ENCODE measurements at places on chromosomes 7 and 10.

- no peak for DNase-seq
Observed at GRCh38 chr7:1844951-1845390, 174.9 kb downstream of the ELFN1 start.

DNA sequence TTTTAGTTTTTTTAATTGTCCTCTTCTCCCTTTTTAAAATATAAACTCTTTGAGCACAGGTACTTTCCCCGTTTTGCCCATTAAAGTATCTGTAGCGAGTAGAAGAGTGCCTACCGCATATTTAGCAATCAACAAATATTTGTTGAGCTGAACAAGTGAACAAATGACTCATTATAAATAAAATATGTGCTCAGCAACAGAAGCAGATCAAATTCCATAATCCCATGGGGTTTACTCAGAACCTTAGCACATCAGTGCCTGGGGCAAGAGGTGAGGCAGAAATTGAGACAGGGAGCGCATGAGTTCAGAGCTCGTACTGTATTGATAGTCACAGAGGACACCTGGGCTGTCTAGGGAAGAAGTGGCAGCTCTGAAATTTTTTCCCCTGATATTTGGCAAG lies 161.0 kb downstream of the SEM1 start:
- DNase-seq = no peak

- no peak for DNase-seq
Observed at GRCh38 chr10:32161586-32161985, 105.4 kb upstream of the KIF5B start.

DNA sequence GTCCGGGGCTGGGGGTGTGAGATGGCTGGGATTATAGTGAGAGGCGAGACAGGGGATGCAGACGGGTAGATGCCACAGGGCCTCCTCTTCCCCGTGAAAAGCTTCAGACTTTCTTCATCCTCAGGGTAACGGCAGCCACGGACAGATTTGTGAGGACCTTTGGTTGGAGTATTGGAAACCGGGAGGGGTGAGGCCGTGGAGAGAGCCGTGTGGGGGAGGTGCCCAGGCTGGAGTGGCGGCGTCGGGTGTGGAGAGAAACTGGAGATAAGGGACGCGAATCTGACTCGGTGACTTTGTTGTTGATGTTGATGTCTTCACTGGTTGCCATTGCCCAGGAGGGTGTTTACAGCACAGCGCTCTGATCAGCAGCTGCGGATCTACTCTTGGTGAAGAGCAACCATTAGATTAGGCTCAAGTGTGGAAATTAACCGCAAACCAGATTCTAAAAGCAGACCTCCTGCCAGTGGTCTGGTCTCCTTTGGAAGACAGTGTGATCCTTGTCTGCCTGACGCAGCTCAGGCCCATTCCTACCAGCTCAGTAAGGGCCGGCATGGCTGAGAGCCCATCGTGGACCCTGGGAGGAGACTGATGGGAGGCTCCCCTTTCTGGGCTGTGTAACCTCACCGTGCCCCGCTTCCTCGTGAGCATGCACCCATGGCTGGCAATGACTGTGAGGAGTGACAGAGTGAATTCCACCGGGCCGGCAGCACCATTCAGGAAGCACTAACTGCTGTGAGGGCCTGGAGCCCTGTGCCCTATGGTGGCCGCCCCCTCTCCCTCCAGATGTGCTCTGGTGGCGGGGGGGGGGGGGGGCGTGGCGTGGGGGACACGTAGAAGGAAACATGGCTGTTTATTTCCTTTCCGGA lies 90.3 kb downstream of the INPP5A start:
- no peak for DNase-seq

GRCh38 chr7:127396184-127396583 lies 3.7 kb upstream of the ZNF800 start:
- DNase-seq = no peak

- DNase-seq = no peak
Observed at GRCh38 chr7:74183653-74184450, 9.7 kb downstream of the EIF4H start.

GRCh38 chr7:108459922-108460551 lies 3.8 kb upstream of the NRCAM start:
- no peak for DNase-seq

GRCh38 chr10:123249894-123250293 lies 95.7 kb downstream of the BUB3 start:
- DNase-seq = no peak

GRCh38 chr7:77783111-77783510 lies 15.1 kb downstream of the TMEM60 start:
- no peak for DNase-seq
